ENCODE measurements at places on chromosomes 3 and 15. TPM values are rescaled to one million over a fixed set of nuclear protein-coding genes. Genes with fewer than 3 reads are reported as not detected.

CCDC9B gene
- 91.7 TPM for total RNA-seq

ANKRD34C gene
- not detected for total RNA-seq

NKTR gene
- 134 TPM for total RNA-seq

GOLGA6L7 gene
- total RNA-seq = not detected

SLC24A5 gene
- total RNA-seq = not detected

TRIM42 gene
- total RNA-seq = not detected

CFAP20DC gene
- total RNA-seq = 0.35 TPM

RTP4 gene
- total RNA-seq = 0.58 TPM
